ENCODE measurements at places on chromosomes 7 and 10.
A peak's percentile ranks its signal among the peaks of the same experiment; 100 is the strongest.

GRCh38 chr10:42973870-42974692, 102.8 kb upstream of the RET start:
- no peak for DNase-seq

DNA sequence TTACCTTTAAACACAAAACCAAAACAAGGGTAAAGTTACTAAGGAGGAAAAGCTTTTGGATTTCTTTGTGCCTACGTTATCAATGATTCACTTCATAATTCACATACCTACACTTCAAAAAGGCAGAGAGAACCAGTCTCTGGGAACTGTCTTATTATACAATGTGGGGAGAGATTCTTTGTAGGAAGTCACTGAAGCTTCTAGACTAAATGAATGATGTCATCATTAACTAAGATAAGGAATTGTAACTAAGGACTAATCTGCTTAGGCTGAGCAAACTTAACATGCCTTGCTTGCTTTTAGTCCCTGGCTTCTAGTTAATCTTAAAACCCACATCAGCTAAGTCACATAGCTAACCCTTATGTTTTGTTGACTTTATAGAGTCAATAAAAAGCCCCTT, 771.2 kb downstream of the NXPH1 start:
- DNase-seq = no peak

GRCh38 chr7:138097064-138097741, 20.9 kb downstream of the AKR1D1 start:
- peak; percentile 1 for DNase-seq

DNA sequence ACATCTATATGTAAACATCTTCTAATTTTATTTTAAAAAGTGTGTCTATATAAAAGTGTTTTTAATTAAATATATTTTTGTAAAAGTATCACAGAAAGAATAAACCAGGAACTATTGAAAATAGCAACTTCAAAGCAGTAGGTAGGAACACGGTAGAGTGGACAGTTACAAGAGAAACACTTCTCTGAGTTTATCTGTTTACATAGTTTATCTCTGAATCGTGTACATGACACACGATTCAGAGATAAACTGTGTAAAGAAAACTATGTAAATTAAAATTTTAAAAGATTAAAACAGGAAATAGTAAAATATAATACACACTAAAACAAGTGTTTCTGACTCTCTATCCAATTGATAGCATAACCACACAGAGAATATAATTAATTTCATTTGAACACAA, 25.1 kb upstream of the FAM170B start:
- DNase-seq = no peak

DNA sequence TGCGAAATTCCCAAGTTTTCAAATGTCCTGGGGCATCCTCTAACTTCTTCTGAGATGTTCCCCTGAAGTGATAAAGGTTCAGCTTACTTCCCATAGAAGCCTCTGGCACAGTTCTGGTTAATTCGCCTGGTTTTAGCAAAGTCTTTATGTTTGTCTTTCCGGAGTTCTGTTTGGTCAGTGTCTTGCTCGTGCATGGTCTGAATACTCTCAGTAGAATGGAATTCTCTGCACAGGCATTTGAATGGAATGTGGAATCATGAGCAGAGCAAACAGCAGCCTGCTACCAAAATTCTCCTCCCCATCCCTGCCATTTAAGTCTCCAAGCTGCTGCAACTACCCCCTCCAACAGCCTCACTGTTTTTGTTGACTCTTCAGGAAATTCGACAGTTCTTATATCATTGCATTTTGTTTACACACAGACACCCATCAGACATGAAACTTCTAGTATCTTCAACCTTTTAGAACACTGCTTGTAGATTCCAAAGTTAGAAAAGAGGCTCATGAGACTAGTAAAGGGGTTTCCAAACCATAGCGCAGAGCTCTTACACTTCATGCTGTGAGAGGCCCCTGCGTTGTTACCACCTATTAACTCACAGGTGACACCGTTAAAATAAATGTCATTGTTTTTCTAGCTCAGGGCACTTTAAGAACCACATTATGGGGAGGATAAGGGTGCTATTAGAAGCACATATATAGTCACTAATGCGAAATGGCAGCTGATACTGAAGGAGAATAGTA, 129.7 kb downstream of the PLCE1 start:
- DNase-seq = no peak

GRCh38 chr10:113999531-113999930, 44.1 kb upstream of the ADRB1 start:
- no peak for DNase-seq

DNA sequence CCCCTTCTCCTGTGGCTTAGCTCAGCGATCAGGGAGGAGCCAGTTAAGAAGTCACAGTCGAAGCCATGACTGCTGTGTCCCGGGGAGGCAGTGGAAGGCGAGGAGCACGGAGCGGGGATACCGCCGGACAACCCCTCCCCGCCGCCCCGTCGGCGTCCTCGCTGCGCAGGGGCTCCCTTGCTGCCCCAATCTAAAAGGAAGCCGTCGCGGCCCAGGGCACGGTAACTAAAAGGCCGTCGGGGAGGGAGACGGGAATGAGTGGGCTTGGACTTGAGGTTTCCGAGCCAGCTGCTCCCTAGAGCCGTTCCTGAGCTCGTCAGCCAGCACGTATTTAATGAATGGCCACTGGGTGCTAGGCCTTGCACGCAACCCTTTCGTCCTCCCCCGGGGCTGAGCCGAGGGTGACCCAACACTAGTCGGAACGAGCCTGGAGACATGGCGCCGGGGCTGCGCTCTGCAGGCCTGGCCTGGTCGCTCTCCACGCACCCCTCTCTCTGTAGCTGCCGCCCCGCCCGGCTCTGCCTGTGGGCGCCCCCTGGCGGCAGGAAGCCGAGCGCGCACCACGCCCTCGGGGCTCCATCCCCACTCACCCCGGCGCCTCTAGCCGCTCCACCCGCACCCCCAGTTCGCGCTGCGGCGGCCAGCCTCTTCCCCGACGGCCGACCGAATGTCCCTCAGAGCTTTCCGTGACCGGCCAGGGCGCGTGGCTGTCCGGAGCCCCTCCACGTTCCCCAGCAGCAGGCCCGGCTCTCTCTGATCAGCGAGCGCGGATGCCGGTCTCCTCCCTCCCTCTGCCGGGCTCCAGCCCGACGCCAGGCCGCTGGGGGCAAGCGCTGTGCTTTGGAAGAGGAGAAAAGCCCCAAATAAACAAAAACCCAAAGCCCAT, 29.3 kb upstream of the KCNK18 start:
- peak; percentile 63 for DNase-seq

GRCh38 chr10:77601488-77601887, 36.1 kb downstream of the KCNMA1 start:
- DNase-seq = no peak

DNA sequence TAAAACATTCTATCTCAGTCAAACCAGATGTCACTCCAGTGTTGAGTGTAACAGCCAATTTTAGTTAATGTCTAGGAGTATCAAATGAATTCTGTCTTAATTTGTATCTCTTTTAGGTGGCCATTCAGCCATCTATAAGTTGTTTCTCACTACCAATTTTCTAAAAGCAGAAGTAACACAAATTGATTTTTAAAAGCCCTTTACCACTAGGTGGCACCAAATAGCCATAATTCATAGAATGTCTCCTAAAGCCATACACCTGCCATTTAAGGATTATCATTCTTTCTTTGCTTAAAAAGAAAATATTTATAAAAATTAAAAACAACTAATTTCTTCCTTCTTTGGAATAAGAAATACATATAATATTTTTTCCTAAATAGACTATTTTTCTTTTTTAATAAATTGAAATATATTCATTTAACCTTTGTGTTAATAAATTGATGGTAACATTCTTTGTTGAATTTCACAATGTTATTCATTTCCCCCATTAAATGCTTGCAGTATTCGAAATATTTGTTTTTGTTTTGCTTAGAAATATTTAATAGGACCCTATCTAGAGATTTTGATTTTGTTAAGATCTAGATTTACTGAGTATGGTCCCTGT, 107.8 kb upstream of the PPP1R3A start:
- peak; percentile 70 for DNase-seq

DNA sequence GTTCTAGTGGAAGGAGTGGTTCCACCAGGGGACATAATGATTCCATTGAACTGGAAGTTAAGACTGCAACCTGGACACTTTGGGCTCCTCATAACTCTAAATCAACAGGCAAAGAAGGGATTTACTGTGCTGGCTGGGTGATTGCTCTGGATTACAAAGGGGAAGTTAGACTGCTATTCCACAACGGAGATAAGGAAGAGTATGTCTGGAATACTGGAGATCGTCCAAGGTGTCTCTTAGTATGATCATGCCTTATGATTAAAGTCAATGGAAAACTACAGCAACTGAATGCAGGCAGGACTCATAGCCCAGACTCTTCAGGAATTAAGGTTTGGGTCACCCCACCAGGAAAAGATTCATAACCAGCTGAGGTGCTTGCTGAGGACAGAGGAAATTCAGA, 310.6 kb upstream of the MGMT start:
- no peak for DNase-seq

GRCh38 chr10:46052057-46052790, 6.2 kb upstream of the MSMB start:
- no peak for DNase-seq

DNA sequence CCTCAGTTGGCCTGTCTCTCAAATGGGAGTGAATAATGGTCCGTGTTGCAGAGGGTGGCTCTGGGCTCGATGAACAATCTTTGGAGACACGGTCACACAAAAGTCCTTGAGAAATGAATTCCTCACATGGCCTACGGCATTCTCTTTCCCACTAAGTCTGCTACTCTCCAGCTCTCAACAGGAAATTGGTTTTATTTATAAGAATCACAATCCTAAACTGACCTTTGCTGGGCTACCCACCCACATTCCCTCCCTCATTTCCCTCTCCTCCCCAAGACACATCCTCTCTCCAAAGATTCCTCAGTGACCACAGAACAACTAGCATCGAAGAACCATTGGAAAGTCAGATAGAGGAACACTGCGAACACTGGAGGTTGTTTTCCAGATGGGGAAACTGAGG, 4.7 kb downstream of the AFAP1L2 start:
- no peak for DNase-seq

GRCh38 chr7:81482600-81483186, 287.2 kb downstream of the HGF start:
- no peak for DNase-seq

GRCh38 chr7:16630654-16631053, 14.9 kb downstream of the ANKMY2 start:
- DNase-seq = no peak

GRCh38 chr7:39950473-39951225, 593 bp downstream of the CDK13 start:
- peak; percentile 35 for DNase-seq

DNA sequence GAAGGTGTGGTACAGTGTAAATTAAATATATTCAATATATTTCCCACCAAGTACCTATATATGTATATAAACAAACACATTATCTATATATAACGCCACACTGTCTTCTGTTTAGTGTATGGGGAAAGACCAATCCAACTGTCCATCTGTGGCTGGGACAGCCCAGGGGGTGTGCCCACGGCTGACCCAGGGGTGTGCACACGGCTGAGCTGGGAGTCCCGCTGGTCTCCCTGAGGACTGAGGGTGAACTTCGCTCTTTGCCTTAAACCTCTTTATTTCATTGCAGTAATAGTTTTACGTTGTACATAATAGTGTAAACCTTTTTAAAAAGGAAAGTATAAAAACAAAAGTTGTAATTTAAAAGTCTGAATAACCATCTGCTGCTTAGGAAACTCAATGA, 6.3 kb downstream of the EN2 start:
- no peak for DNase-seq

DNA sequence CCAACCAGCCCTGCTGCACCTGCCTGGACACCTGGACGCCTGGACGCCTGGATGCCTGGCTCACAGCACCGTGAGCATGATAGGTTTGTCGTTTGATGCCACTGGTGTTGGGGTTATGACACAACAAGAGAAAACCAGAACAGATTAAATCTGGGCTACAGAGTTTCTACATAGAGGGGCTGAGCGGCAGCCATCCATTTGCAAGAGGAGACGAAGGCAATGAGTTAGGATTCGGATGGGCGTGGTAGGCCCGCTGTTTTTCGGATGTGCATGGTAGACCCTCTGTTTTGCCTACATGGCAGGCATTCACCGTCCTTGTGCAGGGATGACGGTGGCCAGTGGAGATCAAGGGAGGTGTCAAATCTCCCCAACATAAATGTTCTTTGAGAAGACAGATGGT, 121.5 kb upstream of the RNF32 start:
- DNase-seq = no peak

DNA sequence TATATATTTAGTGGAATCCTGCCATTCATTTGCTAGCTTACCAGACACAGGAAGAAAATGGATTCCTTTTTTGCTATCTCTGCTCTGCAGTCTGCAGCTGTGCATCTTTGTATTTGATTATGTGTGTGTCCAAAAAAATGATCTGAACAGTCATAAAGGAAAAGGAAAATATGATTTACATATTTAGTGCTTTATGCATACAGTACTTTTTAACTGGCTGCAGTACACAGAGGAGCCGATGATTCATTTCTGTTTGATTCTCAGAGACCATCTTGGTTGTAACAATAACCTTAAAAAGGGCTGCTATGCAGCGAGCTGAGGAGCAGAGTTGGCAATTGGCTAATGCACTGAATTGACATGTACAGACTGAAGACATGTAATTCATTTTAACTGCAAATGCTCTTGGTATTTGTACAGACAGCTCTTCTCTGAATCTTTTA, 151.3 kb upstream of the FZD1 start:
- DNase-seq = no peak

- no peak for DNase-seq
Measured at GRCh38 chr10:69847883-69848282, 46.2 kb downstream of the COL13A1 start.

DNA sequence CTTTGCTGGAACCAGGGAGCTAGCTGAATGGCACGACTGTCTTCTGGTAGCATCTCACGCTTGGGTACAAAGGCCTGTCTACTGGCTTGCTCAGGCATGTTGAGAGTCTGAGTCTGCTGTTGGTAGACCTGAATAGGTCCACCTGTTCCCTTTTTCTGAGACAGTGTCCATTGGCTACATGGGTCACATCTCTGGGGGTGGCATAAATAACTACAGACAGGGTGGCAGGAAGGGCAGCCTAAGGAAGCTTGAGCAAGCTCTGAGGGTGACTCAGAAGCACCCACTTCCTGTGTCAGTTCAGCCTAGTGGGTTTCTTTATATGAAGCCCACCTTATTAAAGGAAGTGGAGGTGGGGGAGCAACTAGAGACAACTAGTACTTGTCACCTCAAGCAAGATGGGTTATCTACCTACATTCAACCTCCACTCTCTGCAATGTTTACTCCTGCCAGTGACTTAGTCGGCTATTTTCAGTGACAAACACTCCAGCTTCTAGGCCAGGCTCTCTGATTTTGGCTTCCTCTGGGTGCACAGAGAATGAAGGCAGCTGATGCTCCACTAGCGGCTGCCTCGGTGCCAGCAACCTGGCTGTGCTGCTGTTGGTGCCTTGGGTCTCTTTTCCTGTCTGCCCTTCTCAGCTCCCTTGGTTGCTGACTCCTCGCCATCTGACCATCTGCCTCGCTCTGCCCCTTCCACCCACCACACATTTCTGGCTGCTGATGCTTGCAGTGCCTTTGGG, 5.7 kb upstream of the ZYX start:
- peak; percentile 65 for DNase-seq

- DNase-seq = no peak
Measured at GRCh38 chr7:42688056-42688371, 223.9 kb downstream of the C7orf25 start.

Measured in CD4-positive, alpha-beta T cell treated with Interleukin-21 for 1 hour (primary cell).